ENCODE measurements at places on chromosomes 13 and 19.

DNA sequence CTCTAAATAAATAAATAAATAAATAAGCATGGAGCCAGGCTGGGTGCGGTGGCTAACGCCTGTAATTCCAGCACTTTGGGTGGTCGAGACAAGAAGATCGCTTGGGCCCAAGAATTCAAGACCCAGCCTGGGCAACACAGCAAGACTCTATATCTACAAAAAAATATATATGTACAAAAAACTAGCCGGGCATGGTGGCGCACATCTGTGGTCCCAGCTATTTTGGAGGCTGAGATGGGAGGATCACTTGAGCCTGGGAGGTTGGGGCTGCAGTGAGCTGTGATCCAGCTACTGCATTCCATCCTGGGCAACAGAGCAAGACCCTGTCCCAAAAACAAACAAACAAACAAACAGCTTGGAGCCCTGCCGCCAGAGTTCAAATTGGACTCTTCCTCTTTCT is 2.7 kb downstream of the ACTMAP start:
- DNase-seq = no peak

- DNase-seq = no peak
These were observed 106.2 kb downstream of the VWA8 start for GRCh38 chr13:41854758-41855157.

DNA sequence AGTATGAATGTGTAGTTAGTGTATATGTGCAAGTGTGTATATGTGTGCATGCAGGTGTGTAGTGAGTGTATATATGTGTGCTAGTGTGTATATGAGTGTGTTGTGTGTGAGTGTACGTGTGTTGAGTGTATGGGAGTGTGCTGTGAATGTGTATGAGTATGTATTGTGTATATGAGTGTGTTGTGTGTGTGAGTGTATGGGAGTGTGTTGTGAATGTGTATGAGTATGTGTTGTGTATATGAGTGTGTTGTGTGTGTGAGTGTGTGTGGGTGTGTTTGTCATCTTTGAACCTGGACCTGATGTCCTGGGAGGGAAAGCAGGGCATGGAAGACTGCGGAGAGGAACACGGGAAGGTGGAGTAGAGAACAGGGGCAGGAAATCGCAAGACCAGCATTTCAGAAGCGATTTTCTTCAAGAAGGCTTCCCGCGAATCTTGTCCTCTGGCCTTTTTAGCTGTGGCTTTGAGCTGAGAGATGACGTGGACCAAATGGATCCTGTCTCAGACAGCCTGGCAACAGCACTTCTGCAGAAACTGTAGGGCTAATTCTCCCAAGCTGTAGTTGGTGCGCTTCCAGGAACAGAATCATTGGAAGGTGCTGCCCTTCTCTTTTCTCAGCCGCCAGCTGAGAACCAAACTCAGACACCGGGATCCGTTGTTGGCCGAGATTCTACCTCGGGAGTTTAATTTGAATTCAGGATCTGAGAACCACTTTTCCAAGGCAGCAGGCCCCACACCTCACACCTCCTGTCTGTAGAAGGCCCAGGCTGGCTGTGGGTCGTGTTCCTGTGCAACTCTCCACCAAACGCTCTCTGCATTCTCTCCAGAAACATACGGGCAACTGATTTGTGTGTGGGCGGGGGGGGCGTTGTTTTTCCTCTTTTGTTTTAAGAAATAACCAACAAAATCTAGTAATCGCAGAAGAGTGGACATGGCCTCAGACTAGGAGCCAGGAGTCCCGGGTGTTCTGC is 94.7 kb upstream of the RAP2A start:
- no peak for DNase-seq

DNA sequence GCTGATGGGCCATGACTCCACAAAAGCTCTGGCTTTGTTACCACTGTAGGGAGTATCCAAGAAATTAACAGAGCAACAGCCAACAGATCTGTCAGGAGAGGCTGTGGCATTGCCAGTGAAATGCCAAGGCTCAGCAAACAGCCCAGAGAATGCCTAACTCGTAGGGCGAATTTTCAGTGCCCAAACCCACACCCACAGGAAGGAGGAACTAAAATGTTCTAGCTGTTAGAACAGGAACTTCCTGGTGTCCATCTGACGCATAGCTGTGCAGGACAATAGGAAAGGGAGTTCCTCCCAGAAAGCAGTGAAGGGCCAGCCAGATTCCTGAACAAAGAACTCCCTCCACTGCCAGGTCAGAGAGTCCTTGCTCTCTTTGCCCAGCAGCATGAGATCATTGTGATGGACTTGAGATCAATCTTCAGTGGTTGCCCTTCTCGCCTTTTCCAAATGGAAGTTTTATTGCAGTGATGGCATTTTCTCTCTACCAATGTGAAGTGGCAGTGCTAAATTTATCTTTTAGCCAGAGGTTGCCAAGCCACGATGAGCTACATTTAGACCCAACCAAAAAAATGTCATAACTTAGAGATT is 224.2 kb upstream of the STARD13 start:
- DNase-seq = peak; percentile 67

All from endothelial cell of umbilical vein (primary cell).